Smooth muscle cell of bladder (primary cell): ENCODE measurements at places on chromosomes 2 and 18. TPM values are rescaled to one million over a fixed set of nuclear protein-coding genes. Genes with fewer than 3 reads are reported as not detected.

The SLC11A1 gene
- 0.14 and 0.28 TPM in 2 replicates for total RNA-seq

The FNDC4 gene
- total RNA-seq = 11.9 and 14.0 TPM in 2 replicates

The ANKRD62 gene
- total RNA-seq = not detected in 2 replicates

The NT5DC4 gene
- not detected in 2 replicates for total RNA-seq

The HOXD4 gene
- total RNA-seq = under 0.01 and 0.18 TPM in 2 replicates

The C2orf76 gene
- 12.2 and 14.6 TPM in 2 replicates for total RNA-seq

The SLC66A2 gene
- total RNA-seq = 34.7 and 47.2 TPM in 2 replicates

The FSIP2 gene
- under 0.01 TPM in 2 replicates for total RNA-seq

The IL36G gene
- not detected in 2 replicates for total RNA-seq

The GREB1L gene
- 0.09 TPM in 1 of 2 replicates, not detected in the other for total RNA-seq

The LDLRAD4 gene
- total RNA-seq = 0.71 and 3.1 TPM in 2 replicates

The MYO7B gene
- not detected in 2 replicates for total RNA-seq

The PIEZO2 gene
- total RNA-seq = 86.7 and 97.7 TPM in 2 replicates

The EPHA4 gene
- total RNA-seq = 26.7 and 39.5 TPM in 2 replicates

The ALK gene
- under 0.01 TPM in 2 replicates for total RNA-seq

The HOXD9 gene
- total RNA-seq = 0.18 and 0.28 TPM in 2 replicates

The CAPN13 gene
- total RNA-seq = not detected in 2 replicates

The HOXD13 gene
- 0.09 and 0.28 TPM in 2 replicates for total RNA-seq

The UGT1A1 gene
- total RNA-seq = not detected in 2 replicates

The UCN gene
- total RNA-seq = 0.14 and 0.83 TPM in 2 replicates

The GKN1 gene
- not detected in 2 replicates for total RNA-seq

The INPP5D gene
- total RNA-seq = 0.43 and 0.46 TPM in 2 replicates

The LIMS3 gene
- total RNA-seq = 2.8 and 5.2 TPM in 2 replicates

The BAZ2B gene
- 36.6 and 41.4 TPM in 2 replicates for total RNA-seq

The C2orf66 gene
- not detected in 2 replicates for total RNA-seq

The PAX8 gene
- total RNA-seq = 0.14 and 0.37 TPM in 2 replicates

The GPR45 gene
- not detected in 2 replicates for total RNA-seq

The TUBB8B gene
- not detected in 2 replicates for total RNA-seq

The OSBPL6 gene
- total RNA-seq = 1.1 and 1.4 TPM in 2 replicates

The MXD1 gene
- total RNA-seq = 5.3 and 5.8 TPM in 2 replicates

The AQP12B gene
- not detected in 2 replicates for total RNA-seq

The GPR75 gene
- 0.71 and 0.74 TPM in 2 replicates for total RNA-seq
